ENCODE measurements at places on chromosomes 7 and 10.

DNA sequence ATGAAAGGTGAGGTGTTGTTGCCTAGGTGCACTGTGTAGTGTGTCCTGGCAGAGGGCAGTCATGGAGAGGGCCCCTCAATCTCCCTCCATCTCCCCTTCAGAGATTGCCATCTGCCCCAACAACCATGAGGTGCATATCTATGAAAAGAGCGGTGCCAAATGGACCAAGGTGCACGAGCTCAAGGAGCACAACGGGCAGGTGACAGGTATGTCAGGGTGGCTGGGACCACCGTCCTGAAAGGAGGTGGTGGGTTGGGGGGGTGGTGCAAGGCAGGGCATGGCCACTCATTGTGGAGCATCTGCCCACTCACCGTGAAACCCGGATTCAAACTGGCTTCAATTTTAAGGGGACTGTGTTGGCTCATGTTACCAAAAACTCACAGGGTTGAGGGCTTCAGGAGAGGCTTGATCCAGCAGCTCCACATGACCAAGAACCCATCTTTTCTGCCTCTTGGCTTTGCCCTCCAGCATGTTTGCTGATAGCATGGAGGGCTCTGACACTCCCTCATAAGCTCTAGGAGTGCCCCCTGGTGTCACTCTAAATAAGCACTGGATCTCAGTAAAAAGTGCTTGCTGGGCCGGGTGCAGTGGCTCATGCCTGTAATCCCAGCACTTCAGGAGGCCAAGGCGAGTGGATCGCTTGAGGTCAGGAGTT lies 12.2 kb downstream of the ARPC1B start:
- peak; percentile 59 for DNase-seq

DNA sequence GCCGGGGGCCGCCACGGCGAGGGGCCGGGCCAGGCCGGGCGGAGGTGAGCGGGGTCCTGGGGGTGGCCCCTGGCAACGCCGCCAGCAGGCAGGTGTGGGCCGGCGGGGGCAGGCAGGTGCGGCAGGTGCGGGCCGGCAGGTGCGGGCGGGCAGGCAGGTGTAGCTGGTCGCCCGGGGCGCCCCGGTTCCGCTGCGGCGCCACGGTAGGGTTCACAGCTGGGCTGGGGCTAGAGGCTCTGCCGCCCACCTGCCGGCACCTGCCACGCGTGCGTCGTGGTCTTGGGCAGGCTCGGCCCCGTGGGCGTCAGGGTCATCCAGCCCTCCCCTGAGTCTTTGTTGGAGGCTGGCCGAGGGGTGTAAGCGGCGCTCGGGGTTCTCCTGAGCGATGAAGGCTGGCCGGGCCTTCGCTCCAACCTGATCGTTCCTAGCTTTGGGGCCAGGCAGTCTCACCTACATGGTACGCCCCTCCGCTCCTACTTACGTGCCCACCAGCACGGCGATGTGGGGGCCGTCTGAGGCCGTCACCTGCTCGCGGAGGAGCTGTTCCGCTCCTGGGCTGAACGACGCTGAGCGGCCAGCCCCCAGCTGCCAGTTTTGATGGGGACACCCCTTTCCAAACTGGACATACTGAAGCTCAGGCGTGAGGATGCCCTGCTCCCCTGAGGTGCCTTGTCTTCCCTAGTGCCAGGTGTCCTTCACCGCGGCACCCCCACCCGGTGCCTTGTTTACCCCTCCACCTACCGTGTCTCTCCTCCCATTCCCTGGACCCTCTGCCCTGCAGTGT lies 493 bp downstream of the ZMIZ2 start:
- DNase-seq, result peak; percentile 25

DNA sequence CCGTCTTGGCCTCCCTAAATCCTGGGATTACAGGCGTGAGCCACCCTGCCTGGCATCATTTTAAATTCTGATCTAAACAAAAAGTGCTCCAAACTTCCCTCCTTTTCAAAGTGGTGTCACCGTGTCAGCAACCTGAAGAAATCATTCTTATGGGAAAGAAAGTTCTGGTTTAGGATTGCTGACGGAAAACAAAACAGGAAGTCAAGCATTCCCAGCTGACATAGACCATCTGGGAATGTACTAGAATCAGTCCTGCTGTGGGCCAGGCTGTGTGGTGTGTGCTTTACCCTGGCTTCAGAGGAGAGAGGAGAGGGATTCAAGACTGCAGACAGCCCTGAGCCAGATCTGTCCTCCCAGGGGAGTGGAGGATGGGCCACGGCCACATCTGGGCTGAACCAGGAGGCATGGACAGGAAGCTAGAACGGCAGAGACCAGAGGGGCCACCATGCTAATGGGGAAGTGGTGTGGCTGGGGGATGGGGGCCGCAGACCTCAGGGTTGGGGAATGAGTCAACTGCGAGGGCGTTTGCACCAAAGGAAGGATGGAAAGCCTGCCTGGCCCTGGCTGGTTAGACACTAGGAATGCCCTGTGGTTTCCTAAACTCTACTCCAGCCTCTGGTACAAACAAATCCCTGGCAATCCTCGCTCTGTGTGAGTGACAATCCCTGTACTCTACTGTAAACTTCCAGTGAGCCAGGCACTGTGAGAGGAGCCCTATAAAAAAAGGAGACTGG lies 16.7 kb upstream of the CLIP2 start:
- DNase-seq, result no peak

DNA sequence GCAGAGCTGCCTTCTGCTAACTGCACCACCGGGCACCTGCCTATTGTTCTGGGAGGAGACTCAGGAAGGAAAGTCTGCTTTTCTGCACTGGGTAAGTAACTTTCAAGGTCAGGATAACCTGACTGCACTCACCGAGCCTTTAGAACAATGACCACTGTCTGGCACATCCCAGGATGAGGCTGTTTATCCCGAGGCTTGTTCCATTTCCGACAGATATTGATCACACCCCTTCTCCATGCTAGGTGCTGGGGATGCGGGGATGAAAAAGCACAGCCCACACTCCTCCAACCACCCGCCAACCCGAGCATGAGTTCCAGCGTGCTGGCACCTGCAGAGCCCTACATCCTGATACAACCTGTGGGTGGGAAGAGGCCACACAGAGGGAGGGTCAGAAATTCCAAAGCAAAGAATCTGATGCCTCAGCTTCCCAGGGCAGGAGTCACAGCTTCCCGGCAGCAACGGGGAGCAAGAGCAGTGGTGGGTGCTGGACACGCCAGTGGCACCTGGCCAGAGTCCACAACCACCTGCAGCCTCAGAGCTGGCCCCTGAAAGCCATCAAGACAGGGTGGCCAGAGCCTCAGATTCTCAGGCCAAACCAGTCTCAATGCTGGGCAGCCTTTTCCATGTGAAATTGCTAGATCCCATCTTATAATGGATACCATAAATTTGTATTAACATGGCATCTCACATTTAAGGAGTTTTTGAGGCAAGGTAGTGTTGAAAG lies 34.9 kb upstream of the CNPY1 start:
- DNase-seq, result no peak

DNA sequence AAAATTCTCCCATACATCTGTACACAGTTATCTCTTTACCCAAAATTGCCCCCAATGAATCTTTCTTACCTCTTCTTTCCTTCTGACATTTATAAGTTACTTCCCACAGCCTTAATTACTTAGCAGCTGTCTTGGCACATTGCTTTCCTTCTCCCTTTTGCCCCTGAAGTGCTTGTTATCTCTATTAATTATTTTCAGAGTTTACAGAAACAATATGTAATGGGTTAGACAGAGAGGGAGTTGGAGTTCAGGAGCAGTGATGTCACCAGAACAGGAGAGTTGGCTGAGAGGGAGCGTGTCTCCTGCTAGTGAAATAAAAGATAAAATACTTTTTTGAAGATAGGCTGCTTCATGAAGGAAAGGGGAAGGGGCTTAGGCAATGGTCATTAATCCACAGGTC lies 57.4 kb downstream of the ITGB8 start:
- no peak for DNase-seq
